ENCODE measurements at places on chromosomes 2 and 18.
A peak's percentile ranks its signal among the peaks of the same experiment; 100 is the strongest.

- no peak for DNase-seq
Observed at GRCh38 chr2:3625186-3625585, 30.3 kb downstream of the COLEC11 start.

GRCh38 chr2:120960770-120961366 is 225.2 kb downstream of the GLI2 start:
- DNase-seq, result no peak

GRCh38 chr2:152200101-152200500 is 24.5 kb upstream of the STAM2 start:
- DNase-seq, result no peak

DNA sequence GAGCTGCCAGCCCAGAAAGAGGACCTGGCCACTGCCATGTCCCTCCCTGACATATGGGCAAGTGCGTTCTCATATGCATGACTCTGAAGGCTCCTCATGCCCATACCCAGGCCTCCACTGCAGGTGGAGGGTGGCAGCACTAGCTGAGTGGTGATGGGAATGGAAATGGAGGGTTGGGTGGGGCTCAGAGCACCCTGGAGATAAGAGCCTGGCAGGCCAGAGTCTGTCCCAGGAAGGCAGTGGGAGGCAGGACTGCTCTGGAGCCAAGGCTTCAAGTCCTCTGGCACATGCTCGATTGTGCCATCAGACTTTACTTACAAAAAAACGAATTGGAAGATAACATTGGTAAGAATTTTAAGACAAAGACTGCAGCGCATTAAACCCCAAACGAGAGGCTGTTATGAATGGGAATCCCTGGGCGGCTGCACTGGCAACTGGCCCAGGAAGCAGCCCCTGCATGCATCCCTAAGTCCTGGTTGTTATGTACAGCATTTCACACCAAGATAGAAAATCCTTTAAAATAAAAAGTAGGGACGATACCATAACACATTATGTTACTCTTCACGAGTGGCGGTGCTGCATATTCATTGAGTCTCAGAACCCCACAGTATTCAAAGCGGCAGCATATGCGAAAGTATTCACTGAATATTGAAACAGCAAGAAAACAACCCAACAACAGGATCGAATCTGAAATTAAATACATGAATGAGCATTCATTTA is 81.7 kb upstream of the FAM98A start:
- no peak for DNase-seq

DNA sequence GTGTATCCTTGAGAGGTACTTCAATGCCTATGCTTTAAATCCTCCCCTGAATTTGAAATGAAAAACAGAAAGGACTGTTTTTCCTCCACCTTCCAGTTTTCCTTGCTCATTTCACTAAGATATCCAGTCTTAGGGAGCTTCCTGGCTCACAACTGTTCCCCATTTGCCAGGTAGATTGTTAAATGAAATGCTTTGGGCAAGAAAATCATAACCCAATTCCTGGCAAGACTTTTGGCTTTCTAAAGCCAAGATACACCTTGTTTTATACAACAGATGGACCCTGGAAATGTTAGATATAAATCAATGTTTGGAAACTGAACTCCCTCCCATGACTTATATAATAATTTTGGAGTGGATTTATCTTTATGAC is 3.6 kb upstream of the CHMP3 start:
- DNase-seq, result no peak

DNA sequence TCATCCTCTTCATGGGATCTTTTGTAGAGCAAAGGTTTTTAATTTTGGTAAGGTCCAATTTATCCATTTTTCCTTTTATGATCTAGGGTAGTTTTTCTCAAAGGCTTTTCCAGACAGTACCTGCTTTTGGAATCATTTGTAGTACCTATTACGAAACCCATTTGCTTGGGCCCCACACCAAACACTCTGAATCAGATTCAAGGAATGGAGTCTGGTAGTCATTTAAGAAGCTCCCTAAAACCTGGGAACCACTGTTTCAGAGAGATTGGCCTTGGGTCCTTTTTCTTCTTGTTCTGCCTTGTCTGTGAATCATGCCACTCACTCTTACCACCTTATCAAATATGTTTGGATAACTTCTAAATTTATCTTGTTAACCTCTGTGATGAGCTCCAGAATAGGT is 40.3 kb downstream of the OSBPL6 start:
- DNase-seq, result no peak

DNA sequence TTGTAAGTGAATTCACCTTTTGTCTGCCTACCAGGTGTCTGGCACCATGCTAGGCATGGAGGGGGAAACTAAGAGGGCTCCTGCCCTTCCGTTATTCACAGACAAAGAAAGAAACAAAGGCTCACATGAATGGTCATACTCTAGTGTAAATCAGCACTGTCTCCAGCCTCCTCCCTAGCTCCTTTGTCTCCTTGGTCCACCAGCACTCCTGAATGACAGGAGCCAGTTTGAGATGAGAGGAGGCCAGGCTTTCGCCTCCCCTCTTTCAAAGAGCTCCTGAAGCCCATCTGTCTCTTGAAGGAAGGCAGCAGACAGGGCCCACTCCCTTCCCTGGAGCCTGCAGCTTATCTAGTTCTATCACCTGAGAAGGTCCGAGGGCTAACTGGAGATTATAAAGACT is 18.7 kb downstream of the SATB2 start:
- DNase-seq, result no peak

GRCh38 chr2:236177604-236177966 is 9.4 kb upstream of the GBX2 start:
- DNase-seq, result no peak

DNA sequence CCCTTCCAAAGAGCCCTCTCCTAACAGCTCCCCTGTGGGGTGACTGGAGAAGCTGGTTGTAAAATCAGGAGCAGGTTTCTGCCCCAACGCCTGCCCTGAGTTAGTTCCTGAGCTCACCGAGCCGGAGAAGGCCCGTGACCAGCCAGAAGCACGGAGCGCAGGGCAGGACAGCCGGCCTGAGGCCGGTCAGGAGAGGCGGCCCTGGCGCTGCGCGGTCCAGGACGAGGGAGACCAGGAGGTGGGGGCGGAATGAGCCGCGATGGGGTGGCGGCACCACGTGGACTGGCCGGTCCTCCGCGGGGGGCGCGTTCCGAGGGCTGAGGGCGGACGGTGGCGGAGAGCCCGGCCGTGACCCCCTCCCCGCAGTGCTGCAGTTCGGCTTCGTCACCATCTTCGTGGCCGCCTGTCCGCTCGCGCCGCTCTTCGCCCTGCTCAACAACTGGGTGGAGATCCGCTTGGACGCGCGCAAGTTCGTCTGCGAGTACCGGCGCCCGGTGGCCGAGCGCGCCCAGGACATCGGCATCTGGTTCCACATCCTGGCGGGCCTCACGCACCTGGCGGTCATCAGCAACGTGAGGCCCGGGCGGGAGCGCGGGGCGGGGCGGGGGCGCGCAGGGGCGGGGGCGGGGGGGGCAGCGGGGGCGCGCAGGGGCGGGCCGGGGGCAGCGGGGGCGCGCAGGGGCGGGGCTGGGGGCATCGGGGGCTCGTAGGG is 29.0 kb downstream of the ANO7 start:
- DNase-seq, result peak; percentile 14

DNA sequence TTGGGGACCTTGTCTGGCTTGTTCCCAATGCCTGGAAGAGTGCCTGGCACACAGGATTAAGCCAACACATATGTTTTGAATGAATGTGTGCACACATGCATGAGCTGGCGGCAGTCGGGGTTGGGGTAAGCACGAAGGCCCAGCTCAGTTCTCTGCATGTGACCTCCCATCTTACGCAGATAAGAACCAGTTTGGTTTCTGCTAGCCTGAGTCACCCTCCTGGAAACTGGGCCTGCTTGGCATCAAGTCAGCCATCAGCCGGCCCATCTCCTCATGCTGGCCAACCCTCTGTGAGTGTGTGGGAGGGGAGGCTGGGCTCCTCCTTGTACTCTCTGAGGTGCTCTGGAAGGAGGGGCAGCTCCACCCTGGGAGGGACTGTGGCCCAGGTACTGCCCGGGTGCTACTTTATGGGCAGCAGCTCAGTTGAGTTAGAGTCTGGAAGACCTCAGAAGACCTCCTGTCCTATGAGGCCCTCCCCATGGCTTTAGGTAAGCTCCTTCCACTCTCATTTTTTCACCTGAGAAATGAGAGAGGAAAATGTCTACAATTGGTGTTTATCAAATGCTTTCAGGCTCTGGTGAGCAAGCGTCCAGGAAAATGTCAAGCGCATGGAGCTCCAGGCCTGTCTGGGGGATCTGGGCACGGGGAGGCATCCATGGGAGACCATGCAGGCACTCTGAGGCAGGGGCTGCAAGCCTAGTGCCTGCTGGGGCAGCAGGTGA is 9.7 kb upstream of the IL1RN start:
- DNase-seq, result no peak

- no peak for DNase-seq
Observed at GRCh38 chr2:152336854-152337510, 2.0 kb downstream of the FMNL2 start.

DNA sequence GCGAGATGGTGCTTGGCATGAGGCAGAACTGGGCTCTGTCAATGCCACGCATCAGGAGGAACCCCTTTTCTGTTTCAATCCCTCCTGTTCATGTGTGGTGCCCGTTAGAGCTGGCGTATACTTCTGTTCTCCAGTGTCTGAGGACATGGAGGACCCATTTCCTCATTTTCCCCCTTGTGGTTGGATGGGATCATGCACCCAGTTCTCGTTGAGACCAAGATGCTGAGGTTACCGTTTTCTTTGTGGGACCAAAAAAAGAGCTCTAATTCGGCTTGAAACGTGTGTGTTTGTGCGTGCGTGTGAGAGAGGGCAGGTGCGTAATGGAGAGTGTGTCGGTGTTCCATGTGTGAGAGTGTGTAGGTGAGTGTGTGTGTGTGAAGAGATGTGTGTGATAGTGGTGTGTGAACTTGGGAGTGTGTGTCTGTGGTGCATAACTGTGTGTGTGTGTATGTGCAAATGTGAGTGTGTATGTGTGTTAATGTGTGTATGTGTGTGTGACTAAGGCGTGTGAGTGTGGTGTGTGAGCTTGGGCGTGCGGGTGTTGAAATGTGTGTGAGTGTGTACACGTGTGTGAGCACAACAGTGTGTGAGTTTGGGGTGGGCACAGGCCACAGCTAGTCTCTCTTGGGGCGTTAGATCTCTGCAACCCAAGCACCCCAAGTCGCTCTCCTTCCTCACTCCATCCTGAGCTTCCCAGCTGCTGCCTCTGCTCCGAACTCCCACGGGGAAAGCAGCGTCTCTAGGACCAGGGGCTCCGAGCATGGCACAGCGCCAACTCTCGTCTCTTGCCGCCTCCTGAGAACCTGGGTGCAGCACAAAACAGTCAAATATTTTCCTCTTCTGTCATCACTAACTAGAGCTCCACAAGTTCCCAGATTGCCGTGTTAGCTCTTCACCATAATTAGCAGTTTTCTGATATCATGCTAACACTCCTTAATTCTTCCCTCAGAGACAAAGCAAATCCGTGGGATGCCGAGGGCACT is 75.8 kb downstream of the LONRF2 start:
- DNase-seq, result no peak

GRCh38 chr2:1656961-1657841 is 87.1 kb downstream of the PXDN start:
- DNase-seq, result no peak

- no peak for DNase-seq
Observed at GRCh38 chr18:58549814-58550339, 79.0 kb downstream of the ALPK2 start.

DNA sequence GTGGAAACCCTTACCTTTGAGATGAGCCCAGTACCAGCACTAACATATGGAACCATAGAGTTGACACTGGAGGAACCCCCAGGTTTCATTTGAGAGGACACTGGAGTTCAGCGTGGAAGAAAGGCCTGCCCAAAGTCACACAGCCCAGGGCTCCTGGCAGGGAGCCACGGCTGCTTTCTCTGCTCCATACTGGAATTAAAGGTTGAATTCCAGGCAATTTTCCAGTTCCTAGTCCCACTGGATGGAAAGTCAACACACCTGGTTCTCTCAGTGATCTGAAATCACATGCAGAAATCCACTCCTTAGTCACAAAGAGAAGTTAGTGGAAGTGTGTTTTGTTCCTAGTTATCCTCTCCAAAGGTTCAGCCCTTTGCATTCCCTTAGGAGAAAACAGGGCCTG is 336.1 kb upstream of the SKOR2 start:
- DNase-seq, result no peak

GRCh38 chr2:20640411-20641122 is 10.3 kb downstream of the HS1BP3 start:
- DNase-seq, result no peak

GRCh38 chr2:115999039-115999438 is 1556.6 kb downstream of the DPP10 start:
- no peak for DNase-seq

DNA sequence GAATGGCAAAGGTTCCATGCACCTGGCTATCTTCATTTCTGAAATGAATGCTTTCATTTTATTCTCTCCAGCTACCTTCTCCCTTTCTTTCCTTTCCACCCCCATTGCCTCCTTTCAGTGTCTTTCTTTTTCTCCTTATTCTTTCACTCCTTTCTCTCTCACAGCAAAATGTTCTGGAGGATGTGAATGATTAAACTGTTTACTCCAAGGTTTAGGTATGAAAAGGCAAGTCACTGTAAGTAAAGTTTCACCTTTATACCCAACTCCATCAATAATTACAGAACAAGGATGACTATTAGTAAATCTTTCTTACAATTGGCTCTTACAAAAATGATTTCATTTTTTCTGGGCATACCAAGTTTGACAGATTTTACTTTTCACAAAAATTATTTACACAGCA is 4.3 kb downstream of the PAX8 start:
- DNase-seq, result no peak

GRCh38 chr2:44342854-44343253 is 18.4 kb downstream of the PREPL start:
- DNase-seq, result no peak

GRCh38 chr2:46601328-46601963 is 122.1 kb downstream of the TMEM247 start:
- DNase-seq, result no peak

DNA sequence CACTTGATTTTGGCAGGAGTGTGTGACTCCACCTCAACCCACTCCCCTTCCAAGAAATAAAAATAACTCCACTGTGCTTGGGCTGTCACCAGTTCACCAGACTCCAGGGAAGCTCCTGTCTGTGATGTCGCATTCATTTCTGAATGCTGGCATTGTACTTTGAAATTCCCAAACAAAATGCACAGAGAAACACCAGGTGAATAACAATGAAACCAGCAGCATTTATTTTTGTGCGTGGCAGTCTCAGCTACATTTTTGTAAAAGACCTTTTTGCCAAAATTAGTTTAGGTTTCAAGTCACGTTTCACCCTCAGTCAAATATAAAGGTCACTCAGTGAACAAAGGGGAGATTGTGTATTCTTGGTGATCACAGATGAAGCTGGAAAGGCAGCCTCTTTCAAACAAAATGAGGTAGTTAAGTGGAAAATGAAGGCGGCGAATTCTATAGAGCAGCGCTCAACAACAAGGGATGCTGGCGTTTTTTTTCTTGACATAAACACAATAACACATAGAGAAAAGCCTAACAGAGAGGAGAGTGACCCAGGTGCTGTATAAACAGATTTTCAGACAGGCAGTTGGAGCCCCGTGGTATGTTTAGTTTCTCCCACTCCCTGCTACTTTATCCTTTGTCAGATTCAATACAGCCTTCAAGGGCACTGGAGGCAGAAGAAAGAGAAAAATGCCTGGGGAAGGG is 210.3 kb upstream of the GCFC2 start:
- no peak for DNase-seq

- DNase-seq, result no peak
Observed at GRCh38 chr2:97728091-97728731, 14.8 kb downstream of the ZAP70 start.

- no peak for DNase-seq
Observed at GRCh38 chr18:68478246-68478645, 236.7 kb downstream of the TMX3 start.

All from stimulated activated CD4-positive, alpha-beta T cell treated with anti-CD3 and anti-CD28 coated beads, TNF-alpha, amount 100 ng/mL, for 4 hours (primary cell).